ENCODE measurements at places on chromosomes 16 and 17. TPM values are rescaled to one million over a fixed set of nuclear protein-coding genes. Genes with fewer than 3 reads are reported as not detected.
A peak's percentile ranks its signal among the peaks of the same experiment; 100 is the strongest.

- no peak overlapping the region for H3K4me3 ChIP-seq
- H3K27ac ChIP-seq: peak overlapping the region; percentile 19
- no peaks in the 10 kb centered on the region for H3K36me3 ChIP-seq
- H3K4me1 ChIP-seq: peaks cover 61% of the 10 kb centered on the region
- peak; percentile 72 for DNase-seq
- H3K27me3 ChIP-seq: no peaks in the 10 kb centered on the region
These were observed 2.3 kb downstream of the BAIAP2 start for GRCh38 chr17:81037026-81037797.

Gene SLC2A4
- polyA plus RNA-seq: 0.75 TPM

DNA sequence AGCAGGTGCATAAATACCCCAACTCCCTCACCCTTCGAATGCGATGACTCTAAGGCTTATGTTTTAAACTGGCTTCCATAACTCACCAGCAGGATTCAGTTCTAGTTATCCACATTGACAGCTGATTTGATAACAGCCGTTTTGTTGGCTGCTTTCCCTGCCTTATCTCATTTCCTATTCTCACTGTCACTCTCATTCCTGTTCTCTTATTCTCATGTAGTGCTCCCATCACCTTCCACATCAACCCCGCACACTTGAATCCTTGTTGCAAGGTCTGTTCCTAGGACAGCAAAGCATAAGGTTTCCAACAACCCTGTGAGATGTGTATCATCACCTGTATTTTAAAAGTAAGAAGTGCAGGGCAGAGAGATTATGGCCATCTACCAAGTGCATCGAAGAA, 344.4 kb downstream of the CDH13 start:
- H3K4me3 ChIP-seq: no peak overlapping the region
- no peak for DNase-seq
- H3K4me1 ChIP-seq: no peaks in the 10 kb centered on the region
- H3K27ac ChIP-seq: no peak overlapping the region
- no peaks in the 10 kb centered on the region for H3K27me3 ChIP-seq

Gene KREMEN2
- not detected for polyA plus RNA-seq

GRCh38 chr16:86994215-86994614, 323.0 kb downstream of the C16orf95 start:
- no peak overlapping the region for H3K4me3 ChIP-seq
- no peak for DNase-seq
- no peaks in the 10 kb centered on the region for H3K4me1 ChIP-seq
- H3K36me3 ChIP-seq: no peaks in the 10 kb centered on the region
- peaks cover 7% of the 10 kb centered on the region for H3K27me3 ChIP-seq

GRCh38 chr16:50263940-50264929, 2.1 kb upstream of the ADCY7 start:
- H3K27me3 ChIP-seq: no peaks in the 10 kb centered on the region
- H3K27ac ChIP-seq: no peak overlapping the region
- peaks cover 16% of the 10 kb centered on the region for H3K4me1 ChIP-seq
- H3K4me3 ChIP-seq: no peak overlapping the region
- no peak for DNase-seq

Gene CDH11
- 3.0 TPM for polyA plus RNA-seq

Measured in adrenal gland (tissue), 19 donors.